ENCODE measurements at places on chromosomes 16 and 17.

DNA sequence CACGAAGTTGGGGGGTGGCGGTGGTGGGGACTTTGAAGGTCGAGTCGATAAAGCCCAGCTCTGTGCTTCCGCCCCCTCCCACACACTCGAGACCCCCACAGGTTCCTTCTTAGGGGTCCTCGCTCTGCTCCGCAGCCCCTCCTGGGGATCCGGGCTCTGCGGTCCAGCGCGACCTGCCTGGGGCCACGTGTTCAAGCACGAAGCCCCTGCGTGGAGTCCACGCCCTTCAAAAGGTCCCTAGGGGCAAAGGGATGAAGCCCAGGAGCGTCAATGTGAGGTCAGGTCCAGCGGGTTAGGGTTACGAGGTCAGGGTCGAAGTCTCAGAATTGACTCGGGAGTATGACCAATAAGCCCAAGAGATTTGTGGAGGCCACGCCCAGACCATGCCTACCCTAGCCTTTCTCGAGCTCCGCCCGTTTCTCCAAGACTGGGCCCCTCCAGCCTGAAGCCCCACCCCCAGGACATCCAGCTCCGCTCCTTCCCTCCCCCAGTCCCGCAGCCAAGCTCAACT is 786 bp upstream of the CACNA1G start:
- peak; percentile 86 for DNase-seq

DNA sequence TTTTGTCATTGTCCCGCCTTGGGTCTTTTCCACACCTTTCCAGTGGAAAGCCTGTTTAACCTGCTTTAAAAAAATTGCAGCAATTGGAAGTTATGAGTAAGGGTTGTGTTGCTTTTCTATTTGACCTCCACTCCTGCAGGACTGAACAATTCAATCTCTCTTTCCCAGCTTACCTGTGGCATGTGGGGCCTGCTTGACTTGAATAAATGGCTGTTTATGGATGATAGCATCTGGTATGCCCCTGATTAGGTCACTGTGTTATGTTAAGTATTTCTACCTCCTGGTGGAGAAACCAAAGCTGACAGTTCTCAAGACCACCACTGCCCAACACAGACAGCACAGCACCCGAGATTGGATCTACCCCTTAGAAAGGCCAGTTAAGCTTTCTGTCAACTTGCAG is 64.8 kb upstream of the NOG start:
- DNase-seq, result no peak

- no peak for DNase-seq
Observed at GRCh38 chr17:40355804-40356758, 8.5 kb downstream of the GJD3 start.

DNA sequence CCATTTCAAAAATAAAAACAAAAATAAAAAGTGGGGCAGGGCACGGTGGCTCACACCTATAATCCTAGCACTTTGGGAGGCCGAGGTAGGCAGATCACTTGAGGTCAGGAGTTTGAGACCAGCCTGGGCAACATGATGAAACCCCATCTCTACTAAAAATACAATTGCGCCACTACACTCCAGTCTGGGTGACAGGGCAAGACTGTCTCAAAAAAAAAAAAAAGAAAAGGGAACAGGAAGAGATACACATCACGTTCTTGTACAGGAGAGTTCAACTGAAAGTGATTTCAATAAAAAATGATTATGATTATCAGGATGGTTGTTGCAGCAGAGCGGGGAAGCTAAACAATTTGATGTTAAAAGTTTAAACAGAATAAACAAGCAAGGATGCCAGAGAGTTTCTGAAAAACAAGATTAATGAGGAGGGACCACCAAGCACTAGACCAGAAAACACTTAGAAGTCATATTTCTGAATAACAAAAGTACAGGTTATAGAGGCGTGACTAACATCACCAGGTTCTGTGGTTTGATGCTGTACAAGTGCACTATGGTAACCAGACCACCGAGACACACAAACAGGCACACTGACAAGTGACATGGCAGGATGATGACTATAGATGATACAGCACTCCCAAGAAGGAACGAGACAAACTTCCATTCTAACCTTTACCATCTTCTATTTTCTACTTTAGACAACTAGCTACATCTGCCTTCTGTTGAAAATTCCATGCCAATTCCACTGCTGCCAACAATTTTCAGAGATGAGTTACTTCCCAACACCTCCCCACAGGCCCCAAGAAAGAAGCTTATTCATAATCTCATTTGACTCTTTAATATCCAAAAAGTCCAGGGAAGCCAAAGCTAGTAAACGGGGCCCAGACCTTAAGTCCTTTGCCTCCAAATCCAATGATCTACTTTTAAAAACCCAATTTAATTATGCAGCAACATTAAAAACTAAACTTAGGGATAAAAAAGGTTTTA is 11.8 kb downstream of the DNAJA2 start:
- no peak for DNase-seq

GRCh38 chr16:15933781-15934180 is 15.6 kb upstream of the ABCC1 start:
- no peak for DNase-seq

- no peak for DNase-seq
Observed at GRCh38 chr16:67663151-67663876, 2.6 kb downstream of the PARD6A start.

DNA sequence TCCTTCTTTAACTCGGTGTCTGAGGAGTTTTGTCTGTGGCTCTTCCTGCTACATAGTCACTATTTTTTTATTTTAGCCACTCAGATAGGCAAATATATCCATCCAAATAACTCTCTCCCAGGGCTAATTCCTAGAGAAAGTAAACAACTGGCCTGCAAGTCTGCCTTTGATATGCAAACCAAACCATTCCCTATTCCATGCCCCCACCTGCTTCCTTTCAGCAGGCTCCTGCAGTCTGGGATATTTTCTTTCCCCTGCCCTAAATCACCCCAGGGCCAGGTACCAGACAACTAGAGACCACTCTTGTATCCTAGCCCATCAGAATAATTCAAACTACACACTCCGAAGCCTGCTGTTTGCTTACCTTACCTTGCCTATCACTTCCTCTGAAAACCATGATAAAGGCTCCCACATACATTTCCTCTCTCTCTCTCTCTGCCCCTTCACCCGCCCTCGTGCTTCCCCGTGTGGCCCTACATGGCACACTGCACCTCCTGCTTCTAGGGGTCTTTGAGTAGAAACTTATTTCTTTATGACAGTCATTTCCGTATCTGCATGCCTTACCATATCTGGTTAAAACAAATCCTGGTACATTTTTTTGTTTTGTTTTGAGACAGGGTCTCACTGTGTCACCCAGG is 8.3 kb downstream of the CD300H start:
- no peak for DNase-seq

- DNase-seq, result no peak
Observed at GRCh38 chr16:4110065-4110464, 6.2 kb downstream of the ADCY9 start.

GRCh38 chr17:14302091-14302430 is 1.2 kb downstream of the HS3ST3B1 start:
- DNase-seq, result no peak

DNA sequence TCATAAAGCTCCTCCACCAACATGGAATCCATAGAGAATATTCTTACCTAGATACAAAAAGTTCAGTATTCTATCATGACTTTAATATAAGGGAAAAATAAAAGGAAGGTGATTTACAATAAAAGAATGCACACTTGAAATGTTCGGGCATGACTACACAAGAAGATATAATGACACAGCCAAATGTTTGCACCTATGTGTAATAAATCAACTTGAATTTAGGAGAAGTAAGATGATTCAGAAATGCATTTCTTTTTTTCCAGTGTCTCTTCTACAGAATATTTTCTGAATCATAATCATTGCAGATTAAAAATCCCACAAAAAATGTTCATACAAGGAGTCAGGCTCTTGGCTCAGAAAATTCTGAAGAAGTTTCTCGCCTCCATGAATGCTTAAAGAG is 404.0 kb upstream of the HSBP1 start:
- DNase-seq, result no peak

GRCh38 chr16:825341-826061 is 25.0 kb upstream of the GNG13 start:
- no peak for DNase-seq

DNA sequence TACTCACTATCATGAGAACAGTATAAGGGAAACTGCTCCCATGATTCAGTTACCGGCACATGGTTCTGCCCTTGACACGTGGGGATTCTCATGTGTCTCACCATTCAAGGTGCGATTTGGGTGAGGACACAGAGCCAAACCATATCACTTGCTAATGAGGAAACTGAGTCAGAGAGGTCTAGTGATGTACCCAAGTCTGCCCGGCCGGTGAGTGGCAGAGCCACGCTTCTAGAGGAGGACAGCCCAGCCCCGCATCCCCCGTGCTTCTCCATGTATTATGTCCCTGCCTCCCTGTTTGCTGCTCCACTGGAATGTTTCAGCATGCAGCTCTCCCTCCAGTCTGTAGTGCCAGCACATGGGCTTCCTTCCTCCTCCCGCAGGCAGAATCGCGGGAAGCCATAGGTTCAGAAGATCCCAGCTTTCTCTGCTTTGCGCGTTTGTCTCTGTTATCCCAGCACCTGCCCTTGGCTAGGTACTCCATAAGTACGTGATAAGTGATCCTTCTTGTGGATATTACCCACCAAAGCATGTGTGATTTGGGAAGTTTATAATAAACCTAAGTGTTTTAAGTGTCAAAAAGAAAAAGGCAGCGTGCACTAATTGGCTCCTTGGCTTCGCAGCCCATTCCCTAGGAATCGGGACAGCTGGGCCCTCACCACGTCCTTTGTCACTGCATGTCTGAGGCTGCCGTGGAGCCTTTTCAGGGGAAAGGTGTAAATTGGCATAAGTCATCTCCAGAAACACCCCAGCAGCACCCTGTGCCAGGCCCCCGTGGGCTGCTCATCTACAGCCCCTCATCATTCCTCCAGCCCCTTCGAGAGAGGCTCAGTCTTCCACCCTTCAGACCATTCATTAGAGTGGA is 103.8 kb downstream of the CLEC16A start:
- DNase-seq, result no peak

- DNase-seq, result no peak
Observed at GRCh38 chr17:76630151-76630550, 13.4 kb downstream of the ST6GALNAC1 start.

DNA sequence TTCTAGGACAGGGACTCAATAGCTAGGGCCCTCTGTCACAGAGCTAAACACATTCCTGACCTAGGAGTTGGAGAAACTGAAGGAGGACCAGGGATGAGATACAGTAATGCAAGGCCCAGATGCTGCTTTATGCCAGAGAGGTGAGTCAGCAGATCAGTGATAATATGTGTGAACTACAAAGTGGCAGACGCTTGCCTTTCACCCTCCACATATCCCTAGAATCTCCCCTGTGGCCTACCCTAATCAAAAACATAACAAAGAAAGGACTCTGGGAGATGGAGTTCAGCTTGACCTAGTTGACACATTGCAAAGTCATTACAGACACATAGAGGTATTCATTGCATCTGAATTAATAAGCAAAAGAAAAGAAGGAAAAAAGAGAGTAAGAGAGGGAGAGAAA is 417.6 kb upstream of the DYNLRB2 start:
- no peak for DNase-seq

GRCh38 chr16:88045820-88046303 is 94.6 kb downstream of the BANP start:
- DNase-seq, result no peak

- no peak for DNase-seq
Observed at GRCh38 chr16:87131061-87131995, 185.9 kb downstream of the C16orf95 start.

DNA sequence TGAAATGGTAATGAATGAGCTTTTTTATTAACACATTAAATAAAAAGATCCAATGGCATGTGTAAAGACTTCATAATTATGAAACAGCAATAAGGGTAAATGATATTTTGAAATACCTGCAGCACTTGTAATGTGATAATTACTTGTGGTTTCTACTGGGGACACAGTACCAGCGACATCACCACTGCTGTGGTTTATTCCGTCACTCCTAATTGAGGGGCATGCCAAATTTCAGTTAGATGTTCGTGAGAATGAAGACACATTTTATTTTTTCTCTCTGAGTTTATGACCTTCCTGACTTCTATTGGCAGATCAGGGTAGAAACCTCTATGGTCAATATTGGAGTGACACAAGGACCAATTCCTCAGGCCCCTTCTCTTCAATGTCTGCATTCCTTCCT is 131.9 kb upstream of the XYLT1 start:
- no peak for DNase-seq

- DNase-seq, result peak; percentile 78
Observed at GRCh38 chr17:43694081-43694870, 32.6 kb upstream of the MEOX1 start.

DNA sequence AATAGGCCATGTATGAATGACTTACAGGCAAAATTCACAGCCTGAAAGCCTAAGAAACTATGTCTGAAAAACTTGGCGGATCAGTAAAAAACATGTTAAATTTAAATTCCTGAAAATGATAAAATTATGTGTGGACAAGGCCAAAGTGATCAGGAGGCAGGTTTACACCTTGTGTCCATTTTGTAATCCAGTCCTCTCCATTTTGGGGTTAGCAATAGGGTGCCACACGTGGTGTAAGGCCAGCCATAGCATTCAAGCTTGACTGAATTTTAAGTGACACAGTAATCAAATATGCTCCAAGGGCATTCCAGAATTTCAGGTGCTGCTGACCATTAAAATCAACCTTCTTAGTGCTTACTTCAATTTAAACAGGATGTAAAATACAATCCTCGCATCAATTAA is 2.7 kb downstream of the RNF43 start:
- no peak for DNase-seq

- no peak for DNase-seq
Observed at GRCh38 chr17:14387036-14387435, 86.2 kb downstream of the HS3ST3B1 start.

Measured in HAP-1 (cell line).